Stimulated activated CD8-positive, alpha-beta memory T cell treated with anti-CD3 and anti-CD28 coated beads, Interleukin-4, amount 100 ng/mL, for 1 hour (primary cell): ENCODE measurements at places on chromosomes 12 and 14.

DNA sequence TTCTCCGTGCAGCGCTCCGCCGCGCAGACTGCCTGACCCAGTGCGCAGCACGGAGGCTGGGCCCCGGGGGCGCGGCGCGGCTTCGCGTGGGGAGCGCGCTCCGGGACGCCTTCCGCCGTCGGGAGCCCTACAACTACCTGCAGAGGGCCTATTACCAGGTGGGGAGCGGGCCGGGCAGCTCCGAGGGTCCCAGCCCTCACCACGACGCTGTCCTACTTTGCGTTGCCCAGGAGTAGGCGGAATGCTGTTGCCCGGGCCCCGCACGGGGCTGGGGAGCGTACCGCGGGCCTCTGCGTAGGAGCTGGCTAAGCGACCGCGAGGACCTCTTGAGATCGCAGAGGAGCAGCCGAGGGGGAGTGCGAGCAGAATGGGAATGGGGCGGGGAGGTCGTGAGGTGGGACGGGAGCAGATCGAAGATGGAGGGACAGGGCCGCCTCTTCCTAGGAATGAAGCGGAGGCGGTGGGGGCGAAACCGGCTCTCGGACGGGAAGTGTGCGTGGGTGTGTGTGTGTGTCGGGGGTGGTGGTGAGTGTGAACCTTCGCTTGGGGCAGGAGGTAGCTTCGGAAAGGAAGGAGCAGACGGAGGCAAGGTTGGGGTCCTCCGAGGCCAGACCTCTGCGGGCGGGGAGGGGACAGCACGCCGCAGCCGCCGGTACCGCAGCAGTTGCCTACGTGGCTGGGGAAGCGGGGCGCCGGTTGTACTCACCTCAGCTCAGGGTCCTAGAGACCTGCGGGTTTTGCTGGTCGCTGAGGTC, 751 bp downstream of the P3H3 start:
- no peak for DNase-seq

DNA sequence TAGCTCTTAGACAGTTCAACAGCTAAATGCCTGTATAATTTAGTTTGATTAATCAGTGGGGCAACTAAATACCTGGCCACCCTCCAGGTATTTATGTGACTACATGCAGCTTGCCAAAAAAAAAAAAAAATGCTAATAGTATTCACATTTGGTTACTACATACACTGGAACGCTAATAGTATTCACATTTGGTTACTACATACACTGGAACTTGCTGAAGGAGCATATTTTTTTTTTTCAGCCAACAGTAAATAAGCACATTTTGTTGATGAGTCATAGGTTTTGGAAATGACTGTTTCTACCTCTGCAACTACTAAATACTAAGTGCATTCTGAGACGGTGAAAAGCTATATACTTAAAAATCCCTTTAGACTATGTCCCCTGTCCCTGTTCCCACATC, 1172.3 kb downstream of the LRFN5 start:
- DNase-seq = no peak

DNA sequence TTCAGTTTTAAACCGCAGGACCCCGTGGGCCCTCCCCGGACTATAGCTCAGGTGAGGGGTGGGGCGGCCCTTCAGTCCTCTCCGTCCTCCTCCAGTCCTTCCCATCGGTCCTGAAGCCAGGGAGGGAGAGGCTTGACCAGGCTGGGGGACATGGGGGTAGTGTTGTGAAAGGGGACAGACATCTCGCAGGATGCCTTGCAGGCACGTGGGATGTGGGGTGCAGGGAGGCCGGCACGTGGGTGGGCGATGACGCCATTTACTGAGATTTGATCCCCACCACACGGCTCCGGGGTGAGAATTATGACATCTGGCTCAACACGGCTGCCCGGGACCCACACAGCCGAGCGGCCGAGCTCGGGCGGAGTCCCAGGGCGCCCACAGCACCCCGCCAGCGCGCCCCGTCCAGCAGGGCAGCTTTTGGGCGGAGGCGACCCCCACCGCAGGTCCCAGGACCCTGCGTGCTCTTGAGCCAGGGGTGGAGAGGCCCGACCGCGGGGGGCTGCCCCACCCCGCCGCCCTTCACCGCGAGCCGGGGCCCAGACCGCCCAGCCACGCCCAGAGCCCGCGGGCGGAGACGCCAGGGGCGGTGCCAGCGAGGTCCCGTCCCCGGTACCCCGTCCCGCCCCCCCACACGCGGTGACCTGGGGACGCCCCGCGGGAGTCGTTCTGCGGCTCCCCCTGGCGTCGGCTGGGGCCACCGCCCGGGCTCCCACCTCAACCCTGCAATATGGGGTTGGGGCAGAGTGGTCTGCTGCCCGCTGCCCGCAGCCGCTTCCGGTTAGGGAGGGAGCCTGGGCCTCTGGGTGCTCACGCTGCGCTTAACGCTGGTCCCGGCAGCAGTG, 3.3 kb upstream of the EXOC3L4 start:
- peak; percentile 64 for DNase-seq

DNA sequence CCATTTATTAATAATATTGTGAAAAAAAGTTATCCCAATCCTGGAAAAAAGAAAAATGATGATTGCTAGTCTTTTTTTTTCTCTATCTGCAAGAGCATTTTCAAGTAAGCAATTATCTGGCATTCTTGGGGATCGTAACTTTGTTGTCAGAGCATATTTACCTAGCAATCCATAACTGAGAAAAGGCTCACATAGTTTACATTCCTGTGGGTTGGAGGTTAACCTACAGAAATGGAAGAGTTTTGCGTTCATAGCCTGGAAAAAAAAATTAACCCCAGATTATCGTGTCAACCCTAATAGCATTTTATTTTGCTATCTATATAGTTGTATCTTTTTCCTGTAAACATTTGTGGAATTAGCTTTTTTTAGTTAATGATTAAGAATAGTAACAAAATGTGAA, 292.3 kb downstream of the DAD1 start:
- DNase-seq = no peak

DNA sequence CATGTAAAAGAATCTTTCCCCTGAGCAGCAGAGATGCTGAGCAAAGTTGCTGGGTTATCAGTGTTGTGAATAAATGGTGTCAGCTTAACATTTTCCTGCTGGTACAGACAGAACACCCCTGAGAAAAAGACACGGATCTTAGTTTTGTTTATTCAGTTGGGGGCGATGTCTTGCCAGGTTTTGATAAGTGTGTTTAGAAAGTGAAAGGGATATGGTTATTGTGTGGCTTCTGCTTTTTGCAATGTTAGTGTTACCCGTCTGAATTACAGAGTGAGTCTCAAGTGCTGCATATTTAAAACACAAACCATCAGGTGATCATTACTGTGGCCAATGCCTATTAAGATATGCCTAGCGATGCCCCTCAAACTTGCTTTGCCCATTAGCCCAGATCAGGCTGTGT, 864.6 kb upstream of the SEL1L start:
- no peak for DNase-seq

DNA sequence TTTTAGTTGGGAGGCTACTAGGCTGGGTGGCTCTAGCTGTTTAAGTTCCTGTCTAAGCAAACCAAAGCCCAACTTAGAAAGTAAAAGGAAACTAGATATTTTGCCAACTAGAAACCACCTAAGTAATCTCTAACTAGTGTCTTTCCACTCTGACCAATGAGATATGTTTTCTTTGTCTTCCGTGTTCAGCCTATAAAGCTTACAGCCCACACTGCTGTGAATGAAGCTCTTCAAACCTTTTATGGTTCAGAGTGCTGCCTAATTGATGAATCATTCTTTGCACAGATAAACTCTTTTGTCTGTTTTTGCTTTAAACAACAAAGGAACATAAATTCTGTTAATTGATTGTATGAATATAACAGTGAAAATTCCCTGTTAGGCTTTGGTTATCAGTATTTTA, 66.1 kb downstream of the FUT8 start:
- DNase-seq = no peak

DNA sequence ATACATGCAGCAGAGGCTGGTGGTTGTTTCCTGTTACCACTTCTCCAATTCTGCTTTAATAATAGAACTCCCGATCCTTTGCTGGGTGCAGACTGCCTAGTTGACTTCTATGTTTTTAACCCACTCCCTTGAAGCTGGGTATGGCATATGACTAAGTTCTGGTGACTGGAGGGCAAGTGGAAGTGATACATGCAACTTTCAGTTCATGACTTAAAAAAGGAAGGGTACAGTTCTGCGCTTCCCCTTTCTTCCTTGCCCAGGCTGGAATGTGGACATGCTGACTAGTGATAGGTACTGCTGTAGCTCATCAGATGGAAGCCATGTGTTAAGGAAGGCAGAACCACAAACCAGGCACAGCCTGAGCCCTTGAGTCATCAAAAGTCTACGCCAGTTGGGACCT, 2.4 kb upstream of the A2M start:
- DNase-seq = no peak

- DNase-seq = no peak
Observed at GRCh38 chr12:63302269-63302940, 151.4 kb upstream of the AVPR1A start.

GRCh38 chr12:48086327-48086726, 19.6 kb downstream of the SENP1 start:
- no peak for DNase-seq
